Amniotic stem cell (primary cell): ENCODE measurements at places on chromosomes 3 and 15.

GRCh38 chr3:38578081-38578475, 71.4 kb downstream of the SCN5A start:
- no peak for DNase-seq

DNA sequence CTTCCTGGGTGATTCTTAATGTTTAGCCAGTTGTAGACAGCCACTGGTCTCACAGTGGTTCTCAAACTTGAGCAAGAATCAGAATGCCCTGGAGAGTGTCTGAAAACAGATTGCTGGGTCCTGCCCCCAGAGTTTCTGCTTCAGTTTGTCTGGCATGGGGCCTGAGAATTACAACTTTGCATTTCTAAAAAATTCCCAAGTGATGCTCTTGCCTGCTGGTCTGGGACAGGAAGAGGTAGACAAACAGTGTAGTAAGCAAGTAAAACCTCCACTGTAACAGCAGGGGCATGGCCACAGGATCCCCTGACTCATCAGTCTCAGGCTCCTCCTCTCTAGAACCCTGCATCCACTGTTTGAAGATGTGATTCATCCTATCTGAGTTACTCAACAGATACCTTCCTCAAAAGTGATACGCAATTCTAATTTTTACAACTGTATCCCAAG, 36.5 kb downstream of the DZIP1L start:
- DNase-seq, result peak; percentile 81

DNA sequence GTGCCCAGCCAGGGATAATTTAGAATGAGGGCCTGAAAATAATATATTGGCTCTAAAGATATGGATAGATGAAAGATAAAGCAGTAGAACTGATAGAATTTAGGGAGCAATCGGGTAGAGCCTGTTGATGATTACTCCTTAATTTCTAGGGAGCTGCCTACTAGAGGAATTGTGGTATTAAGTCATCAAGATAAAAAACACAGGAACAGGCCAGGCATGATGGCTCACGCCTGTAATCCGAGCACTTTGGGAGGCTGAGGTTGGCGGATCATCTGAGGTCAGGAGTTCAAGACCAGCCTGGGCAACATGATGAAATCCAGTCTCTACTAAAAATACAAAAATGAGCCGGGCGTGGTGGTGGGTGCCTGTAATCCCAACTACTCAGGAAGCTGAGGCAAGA, 130.4 kb downstream of the PCCB start:
- DNase-seq, result no peak

DNA sequence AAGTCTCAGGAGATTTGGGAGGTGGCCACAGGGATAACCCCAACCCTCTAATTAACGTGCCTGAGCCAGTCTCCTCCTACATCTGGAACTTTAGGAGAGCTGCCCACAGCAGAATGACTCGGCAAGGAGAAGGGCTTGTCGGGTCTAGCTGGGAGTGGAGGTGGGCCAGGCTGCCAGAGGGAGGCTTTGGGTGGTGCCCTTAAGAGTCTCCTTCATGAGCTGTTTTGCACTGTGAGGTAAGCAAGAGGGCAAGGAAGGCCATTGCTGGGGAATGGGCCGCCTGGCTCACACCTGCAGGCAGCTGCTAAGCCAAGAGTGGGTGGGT, 3.6 kb upstream of the TNK2 start:
- DNase-seq, result no peak

- DNase-seq, result peak; percentile 92
These were observed 127.0 kb downstream of the KLHL25 start for GRCh38 chr15:85667491-85668424.

DNA sequence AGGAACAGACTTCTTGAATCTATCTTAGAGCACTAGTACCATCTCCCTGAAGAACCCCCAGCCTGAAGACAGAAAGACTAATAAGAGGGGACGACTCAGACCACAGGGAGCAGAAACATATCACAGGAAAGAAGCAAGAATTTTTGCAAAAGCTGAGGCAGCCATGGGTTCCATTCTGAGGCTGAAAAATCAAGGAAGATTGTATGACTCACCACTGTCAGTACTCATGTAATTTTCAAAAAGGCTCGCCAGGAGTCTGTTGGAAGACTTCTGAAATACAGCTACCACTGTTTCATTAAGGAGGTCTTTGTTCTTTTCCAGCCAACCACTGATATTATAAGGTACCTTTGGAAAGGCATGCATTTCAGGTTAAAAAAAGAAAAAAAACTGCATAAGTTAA, 47.5 kb downstream of the MYH15 start:
- DNase-seq, result no peak

GRCh38 chr3:193884652-193885051, 251.3 kb upstream of the HES1 start:
- no peak for DNase-seq

- DNase-seq, result no peak
These were observed 50.8 kb upstream of the PPARG start for GRCh38 chr3:12237912-12238650.

DNA sequence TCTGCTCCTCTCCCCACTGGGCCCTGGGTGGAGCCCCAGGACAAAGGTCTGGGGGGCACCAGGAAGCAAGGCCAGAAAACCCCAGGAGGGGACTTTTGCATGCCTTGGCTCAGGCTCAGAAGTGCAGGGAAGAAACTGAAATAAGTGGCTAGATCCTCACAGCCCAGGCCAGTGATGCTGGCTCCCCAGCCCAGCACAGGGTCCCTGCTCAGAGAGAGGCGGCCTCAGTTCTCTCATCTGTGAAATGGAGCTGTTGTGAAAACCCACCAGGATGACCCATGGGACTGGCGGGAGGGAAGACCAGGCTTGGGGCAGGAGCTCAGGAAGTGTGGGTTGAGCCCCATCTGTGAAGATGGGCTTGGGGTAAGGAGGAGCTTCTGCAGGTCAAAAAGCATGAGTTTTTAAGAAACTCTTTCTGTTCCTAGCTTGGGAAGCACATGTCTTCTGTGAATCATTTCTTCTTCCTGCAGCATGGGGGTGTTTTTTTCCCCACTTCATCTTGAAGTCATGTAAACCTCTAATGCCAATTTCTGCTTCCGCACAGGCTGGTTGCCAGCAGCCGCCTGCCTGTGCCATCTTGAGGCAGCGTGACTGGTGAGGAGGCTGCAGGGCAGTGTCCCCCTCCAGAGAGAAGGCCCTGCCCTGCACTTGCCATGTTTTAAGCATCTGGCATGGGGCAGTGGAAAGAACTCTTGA, 118.6 kb downstream of the SMAD6 start:
- DNase-seq, result no peak

DNA sequence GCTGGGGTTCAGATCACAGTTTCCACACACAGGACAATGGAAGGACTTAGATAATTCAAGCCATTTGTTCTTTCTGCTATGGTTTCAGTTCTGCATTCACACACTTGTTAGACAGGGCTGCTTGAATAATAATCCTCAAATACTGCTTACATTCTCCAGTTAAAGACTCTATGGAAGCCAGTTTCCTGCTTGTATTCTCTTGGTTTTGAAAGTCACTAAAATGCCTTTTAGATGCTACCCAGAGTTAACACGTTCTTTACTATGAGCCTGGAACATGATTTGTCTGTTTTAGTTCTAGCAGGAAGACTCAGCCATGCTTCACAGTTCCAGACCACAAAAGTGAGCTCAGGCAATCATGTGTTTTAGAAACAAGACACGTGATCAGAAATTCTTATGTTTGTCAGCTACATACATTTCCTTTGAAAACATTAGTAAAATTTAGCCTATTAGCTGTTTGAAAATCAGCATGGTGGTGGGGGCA, 152.4 kb downstream of the LEKR1 start:
- DNase-seq, result no peak

DNA sequence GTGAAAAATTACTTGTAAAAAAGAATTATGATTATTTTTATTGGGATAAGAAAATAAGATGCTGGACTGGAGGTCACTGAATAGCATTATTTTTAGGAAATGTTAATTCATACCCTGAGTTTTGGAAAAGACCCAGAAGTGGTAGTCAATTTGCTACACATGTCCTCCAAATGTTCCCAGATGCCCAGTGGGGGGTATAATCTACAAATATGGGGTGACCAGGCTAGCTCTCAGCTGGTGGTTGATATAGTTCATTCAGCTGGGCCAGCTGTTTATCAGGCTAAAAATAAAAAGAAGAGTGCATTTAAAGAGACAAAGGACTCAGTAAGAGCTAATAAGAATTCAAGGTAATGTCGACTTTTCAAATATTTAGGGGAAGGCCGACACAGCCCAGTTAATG, 402.0 kb upstream of the GOLIM4 start:
- no peak for DNase-seq

DNA sequence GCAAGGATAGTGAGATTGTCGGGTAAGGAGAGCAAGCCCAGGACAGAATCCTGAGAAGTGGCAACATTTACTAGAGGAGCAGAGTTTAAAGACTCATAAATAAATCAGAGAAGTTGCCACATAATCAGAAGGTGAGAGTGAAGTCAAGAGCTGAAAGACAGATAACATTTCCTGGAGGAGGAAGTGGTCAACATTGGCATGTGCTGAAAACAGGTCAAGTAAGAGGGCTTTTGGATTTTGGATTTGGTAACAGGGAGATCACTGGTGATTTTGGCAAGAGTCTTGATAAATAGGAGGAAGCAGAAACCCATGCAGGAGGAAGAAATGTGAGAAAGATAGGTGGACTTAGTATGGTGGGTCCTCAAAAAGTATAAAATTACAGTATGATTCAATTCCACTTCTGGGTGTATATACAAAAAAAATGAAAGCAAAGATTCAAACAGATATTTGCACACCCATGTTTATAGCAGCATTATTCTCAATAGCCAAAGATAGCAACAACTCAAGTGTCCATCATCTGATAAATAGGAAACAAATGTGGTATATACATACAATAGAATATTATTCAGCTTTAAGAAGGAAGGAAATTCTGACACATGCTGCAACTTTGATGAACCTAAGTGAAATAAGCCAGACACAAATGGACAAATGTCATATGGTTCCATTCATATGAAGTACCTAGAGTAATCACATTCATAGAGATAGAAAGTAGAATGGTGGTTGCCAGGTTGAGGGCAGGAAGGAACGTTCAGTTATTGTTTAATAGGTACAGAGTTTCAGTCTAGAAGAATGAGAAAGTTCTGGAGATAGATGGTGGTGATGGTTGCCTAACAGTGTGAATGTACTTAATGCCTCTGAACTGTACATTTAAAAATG, 27.3 kb upstream of the MBNL1 start:
- DNase-seq, result no peak

- DNase-seq, result no peak
These were observed 388.7 kb downstream of the FOXP1 start for GRCh38 chr3:71194785-71195184.

DNA sequence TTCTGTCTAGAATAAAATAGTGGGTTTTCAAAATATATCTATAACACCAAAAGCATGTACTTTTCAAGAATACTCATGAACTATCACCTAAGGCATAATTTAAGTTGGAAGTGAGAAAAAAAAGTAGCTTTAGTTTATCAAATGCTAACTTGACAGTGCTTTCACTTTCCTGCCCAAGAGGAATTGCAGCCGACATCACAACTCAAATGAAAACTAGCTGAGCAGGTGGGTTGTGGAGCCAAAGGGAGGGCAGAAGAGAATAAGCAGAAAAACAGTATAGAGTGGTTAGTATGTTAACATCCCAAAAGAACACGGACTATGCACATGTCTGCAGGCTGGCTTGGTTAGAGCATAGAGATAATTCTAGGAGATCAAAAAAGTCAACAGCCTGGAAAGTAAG, 120.9 kb downstream of the NEDD4 start:
- DNase-seq, result no peak

- DNase-seq, result no peak
These were observed 28.6 kb downstream of the CGGBP1 start for GRCh38 chr3:88030210-88030609.

- DNase-seq, result no peak
These were observed 101.0 kb upstream of the THBS1 start for GRCh38 chr15:39479911-39480310.

GRCh38 chr3:22582266-22582665, 620.9 kb upstream of the UBE2E2 start:
- no peak for DNase-seq

- DNase-seq, result no peak
These were observed 8.4 kb upstream of the CHRNA3 start for GRCh38 chr15:78629031-78629715.

DNA sequence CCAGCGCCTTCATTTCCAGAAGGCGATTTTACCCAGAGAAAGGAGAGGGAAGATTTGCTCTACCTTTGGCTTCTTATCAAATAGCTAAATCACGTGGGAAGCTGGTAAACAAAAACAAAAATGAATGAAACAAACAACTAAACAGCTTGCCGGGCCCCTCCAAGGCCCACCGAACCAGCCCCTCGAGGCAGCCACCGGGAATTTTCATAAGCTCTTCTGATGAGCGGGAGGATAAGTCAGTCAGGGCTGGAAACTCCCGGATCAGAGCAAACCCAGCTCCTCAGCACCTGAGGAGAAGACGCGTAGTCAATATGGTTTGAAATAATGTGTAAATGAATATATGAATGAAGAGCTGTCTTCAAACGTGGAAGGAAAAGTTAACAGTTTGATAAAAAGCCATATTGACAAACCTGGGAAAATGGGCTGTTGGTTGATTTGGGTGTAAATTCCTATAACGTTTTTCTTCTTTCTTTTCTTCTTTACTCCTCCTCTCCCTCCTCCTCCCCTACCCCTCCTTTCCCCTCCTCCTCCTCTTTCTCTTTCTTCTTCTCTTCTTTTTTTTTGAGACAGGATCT, 10.7 kb downstream of the RPLP1 start:
- DNase-seq, result no peak

DNA sequence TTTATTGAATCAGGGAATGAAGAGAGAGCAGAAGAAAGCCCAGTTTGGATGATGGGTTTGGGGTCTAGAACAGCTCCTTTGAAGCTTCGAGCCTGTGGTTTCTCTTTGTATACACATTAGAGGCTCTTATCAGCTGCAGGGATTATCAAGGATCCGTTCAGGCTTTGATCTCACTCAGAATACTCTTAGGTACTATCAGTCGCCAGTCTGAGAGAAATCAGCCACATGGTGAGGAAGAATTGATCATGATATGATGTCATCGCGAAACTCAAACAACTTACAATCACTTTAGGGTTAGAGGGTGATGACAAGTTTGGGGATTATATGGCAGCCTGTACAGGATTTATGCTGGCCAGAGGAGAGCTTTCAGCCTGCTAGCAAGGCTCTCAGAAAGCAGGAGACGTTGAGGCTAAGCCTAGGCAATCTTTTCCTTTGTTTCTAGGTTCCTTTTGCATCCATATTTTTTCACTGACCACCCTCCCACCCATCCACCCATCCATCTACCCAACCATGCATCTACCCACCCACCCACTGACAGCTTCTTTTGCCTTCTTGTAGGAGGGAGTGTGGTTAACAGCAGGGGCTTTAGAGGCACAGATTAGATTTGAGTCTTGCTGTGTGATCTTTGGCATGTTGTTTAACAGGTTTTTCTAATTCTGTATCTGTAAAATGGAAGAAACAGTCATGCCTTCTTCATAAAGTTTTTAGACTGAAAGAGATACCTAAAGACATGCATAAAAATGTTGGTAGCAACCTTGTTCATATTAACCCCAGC, 330.4 kb upstream of the LRRFIP2 start:
- no peak for DNase-seq

GRCh38 chr3:23253214-23253613, 50.1 kb downstream of the UBE2E2 start:
- DNase-seq, result no peak

GRCh38 chr15:66252685-66253417, 699 bp downstream of the MEGF11 start:
- DNase-seq, result no peak
